ENCODE measurements at places on chromosomes 6 and 20.
A peak's percentile ranks its signal among the peaks of the same experiment; 100 is the strongest.

GRCh38 chr6:67898875-67899274 lies 736.2 kb upstream of the ADGRB3 start:
- no peak for DNase-seq

DNA sequence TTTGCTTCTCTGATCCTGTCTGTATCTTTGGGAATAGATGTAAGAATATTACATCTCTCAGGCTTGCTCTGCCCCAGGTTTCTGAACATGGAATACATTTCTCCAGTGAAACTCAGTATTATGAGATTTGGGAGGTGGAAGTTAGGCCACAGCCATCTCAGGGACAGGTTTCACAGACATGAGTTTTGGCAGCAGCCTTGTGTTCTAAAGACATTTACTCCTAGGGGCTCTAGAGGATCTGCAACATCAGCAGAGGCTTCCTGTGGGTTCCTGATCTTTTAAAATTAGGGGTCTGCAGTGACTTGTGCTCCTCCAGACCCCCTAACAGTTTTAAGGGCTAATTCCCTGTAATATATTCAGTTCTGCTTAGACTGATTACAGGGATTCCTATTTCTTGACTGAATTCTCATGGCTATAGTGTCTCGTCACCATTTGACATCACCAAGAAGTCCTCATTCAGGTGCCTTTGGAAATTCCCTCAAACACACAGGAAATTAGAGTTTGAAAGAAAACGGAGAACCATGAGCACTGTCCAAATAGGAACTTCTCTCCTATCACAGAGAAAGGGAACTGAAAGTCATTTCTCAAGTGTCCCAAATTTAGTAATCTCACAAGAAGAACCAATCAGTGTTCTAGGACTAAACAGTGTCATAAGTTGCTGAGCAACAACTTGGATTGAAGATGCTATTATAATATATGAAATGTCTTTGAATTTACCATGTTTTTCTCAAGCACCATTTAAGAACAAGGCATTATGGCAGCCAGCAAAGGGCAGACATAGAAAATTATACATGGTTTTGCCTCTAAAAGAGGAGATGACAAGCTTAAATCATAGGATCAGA lies 2.5 kb upstream of the HLA-DRA start:
- DNase-seq, result peak; percentile 10

DNA sequence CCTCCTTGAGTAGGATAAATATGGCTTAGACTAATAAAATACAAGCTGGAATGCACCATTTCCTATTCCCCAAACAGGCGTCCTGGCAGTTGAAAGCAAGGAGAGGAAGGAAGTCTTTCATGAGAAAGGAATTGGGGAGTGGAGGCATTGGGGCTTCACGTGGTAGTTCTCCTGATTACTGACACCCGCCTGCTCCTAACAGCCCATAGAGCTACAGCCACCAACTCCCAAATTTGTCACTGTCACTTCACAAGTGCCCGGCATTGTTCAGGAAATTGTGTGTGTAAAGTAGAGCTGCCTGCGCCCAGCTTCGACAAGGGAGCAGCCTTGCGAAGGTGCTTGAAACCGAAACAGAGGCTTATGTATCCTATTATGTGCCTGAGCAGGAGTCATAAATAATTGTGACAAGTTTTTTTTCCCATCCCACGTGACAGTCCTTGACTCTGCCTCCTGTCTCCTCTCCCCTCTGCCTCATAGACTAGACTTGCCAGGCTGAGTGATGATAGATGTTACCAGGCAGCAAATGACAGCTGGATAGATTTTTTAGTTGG lies 301.7 kb upstream of the ZFP64 start:
- peak; percentile 54 for DNase-seq

DNA sequence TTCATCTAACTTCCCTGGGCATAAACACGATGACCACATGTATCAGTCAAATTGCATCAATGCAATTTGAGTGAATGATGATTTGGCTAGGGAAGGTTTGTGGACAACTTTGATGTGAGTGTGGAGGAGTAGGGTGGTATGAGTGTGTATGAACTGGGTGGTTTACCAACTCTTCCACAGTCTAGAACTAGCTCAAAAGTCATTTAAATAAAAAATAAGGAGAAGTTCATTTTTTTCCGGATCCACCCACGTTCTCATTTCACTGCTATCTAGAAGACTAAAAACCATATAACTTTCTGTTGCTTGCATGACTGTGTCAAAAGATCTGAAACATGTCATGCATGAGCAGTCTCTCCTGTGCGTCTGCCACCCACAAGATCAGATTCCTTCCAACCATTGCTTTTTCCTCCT lies 23.6 kb downstream of the SLC35D3 start:
- DNase-seq, result no peak

DNA sequence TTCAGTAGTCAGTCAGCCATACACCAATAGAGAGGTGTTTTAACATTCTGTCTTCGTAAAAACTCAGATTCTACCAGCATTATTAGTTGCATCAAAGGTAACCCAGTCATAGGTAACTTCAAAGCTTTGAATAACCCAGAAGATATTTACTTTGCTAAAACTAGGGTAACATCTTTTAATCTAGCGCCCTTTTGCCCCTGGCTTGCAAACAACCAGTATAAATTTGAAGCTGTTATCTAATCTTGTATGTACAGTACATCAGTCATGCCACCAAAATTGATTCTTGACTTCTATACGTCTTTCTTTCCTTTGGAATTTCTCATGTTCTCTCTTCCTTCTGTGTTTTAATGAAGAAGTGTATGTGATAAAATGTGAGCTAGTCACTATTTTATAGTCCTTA lies 109.3 kb downstream of the LIN28B start:
- DNase-seq, result no peak

GRCh38 chr6:3439961-3440360 lies 16.9 kb downstream of the SLC22A23 start:
- DNase-seq, result no peak

DNA sequence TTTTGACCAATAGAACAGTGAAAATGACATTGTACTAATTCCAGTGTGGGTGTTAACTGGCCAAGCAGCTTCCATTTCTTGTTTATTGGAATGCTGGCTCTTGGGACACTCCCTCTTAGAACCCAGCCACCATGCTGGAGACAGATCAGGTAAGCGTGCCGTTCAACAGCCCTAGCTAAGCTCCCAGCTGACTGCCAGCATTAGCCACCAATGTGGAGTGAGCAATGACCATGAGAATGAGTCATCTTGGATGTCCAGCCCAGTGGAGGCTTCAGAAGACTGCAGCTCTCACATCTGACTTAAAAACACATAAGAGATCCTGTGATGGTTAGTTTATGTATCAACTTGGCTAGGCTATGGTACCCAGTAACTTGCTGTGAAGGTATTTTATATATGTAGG lies 3.0 kb upstream of the LINC00237 start:
- peak; percentile 27 for DNase-seq

DNA sequence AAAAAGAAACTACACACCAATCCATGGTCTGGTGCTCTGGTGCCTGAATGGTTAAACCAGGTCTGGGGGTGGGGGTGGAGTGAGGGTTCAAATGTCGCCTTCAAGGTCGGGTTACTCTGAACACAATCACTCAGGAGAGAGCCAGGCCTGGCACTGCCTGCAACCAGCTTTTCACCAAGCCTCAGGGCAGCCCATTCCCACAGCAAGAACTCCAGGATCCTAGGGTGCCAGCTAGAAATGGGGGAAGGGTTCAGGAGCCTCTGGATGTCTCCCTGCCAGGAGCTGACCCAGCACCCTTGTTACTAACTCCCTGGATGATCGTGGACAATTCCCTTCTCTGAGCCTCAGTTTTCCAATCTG lies 6.7 kb downstream of the SDC4 start:
- DNase-seq, result no peak

DNA sequence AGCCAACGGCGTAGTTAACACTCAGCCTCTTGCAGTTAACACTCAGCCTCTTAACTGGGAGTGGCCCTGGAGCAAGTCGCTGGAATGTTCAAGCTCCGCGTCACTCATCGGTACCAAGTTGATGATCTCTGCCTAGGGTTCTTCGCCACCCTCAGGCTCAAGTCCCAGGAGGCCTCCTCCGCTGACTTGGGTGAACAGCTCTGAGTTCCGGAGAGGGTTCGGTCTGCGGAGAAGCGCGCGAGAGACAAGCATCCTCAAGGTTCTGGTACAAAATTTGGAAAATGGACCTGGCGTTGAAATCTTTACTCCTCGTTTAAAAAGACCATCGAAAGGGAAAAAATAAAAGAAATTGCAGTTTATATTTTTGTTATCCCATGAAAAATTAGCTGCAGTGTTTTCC lies 876 bp upstream of the DSP start:
- no peak for DNase-seq

- DNase-seq, result no peak
These were observed 110.5 kb downstream of the B3GAT2 start for GRCh38 chr6:70846207-70846835.

GRCh38 chr20:2820896-2821869 lies 5.0 kb downstream of the TMEM239 start:
- DNase-seq, result no peak

DNA sequence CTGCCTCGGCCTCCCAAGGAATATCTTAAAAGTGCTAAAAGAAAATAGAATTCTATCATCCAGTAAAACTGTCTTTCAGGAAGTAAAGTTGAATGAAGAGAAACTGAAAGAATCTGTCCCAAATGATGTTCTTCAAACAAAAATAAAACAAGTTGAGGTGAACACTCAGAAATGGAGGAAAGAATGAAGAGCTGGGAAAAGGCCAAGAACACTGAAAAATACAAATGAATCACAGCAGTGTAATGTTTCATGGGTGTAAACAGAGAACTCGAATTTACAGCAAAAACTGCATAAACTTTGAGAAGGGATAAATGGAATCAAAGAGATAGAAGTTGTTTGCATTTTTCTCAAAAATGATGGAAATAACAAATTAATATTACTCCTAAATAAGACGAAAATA lies 317.3 kb downstream of the TAF4 start:
- no peak for DNase-seq

DNA sequence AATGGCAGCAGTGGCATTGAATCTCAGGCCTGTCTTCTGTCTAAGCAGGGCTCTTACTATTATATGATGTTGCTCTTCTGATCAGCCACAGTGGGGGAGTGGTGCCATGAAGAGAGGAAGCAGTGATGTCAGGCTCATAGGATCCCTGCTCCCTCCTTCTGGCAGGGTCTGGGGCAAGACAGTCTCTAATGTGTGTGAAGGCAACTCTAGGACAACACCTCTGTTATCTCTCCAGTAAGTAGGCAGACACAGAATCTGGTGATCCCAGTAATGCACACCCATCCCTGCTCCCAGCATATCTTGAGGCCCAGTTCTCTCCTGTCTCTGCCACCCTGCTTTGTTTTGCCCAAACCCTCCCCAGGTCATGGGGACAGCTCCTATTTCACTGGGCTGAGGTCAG lies 8.8 kb downstream of the C20orf202 start:
- DNase-seq, result peak; percentile 7

- DNase-seq, result no peak
These were observed 11.8 kb upstream of the HBS1L start for GRCh38 chr6:135066397-135066796.

GRCh38 chr20:37160683-37161082 lies 18.4 kb upstream of the RPN2 start:
- no peak for DNase-seq

DNA sequence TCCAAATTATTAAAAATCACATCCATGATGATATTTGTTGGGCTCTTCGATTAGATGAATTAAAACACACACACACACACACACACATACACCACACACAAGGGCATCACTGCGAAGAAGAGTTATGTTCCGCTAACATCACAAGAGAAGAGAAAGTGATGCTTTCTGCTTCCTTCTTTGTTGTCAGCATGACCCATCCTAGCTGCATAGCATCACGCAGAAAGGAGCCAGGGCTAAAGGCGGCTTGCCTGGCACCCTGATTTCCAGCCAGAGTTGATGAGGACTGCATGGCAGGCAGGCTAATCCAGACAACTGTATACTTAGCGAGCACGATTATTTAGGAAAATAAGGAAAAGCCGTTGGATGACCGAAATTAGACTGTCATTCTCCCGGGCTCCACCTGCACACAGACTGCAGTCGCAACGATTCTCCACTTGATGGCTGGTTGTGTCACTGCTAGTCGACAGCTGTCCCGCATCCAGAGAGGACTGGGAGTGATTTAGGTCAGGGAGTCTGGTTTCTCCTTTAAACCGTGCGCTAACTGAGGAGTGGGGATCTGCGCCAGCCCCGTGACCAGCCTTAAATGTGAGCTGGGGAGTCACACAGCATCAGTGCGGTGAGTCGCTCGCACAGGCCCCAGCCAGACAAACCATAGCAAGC lies 70.6 kb upstream of the SOX4 start:
- no peak for DNase-seq

GRCh38 chr6:11494786-11495564 lies 42.6 kb upstream of the TMEM170B start:
- DNase-seq, result no peak

DNA sequence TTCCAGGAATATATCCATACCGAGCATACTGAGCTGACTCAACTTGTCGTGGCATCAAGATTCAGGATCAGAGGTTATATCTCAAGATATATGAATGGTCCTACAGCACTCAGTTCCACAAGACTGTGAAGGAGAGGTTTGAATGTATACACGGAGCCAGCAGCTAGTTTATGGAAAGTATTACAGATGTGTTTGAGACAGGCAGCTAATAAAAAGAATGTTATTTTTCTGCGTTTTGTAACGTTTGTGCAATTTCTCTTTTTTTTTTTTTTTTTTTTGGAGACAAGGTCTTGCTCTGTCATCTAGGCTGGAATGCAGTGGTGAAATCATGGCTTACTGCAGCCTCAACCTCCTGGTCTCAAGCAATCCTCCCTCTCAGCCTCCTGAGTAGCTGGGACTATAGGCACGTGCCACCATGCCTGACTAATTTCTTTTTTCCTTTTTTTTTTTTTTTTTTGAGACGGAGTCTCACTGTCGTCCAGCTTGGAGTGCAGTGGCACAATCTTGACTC lies 3.4 kb upstream of the FAM110A start:
- DNase-seq, result peak; percentile 74

- no peak for DNase-seq
These were observed 51.8 kb upstream of the AFDN start for GRCh38 chr6:167774881-167775280.

- DNase-seq, result peak; percentile 13
These were observed 121.2 kb upstream of the SASH1 start for GRCh38 chr6:148221196-148221979.

DNA sequence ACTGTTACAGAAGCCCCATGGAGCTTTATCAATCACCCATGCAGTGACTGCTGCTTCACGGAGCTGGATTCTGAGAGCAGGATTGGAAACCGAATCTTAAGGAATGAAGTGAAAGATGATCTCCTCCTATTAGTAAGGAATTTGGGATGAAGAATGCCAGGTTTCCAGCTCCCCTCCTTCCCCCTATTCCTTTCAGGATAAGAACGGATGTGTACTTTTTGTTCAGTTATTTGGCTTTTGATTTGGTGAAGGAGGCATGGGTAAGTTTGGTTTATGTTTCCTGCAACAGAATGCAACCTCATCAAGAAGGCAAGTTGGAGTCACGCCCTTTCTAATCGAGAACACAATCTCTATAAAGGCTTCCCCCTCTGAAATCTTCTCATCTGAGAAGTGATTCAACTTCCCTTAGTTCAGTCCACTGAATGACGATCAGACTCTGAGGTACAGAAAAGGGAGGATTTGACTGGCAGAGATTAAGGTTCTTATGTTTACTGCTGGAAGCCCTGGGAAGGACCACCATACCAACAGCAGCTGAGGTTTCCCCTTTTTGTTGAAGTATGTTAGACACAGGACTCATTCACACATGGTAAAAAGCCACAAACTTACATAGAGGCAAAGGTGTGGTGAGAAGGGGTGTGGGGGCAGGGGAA lies 5.5 kb downstream of the ELMO2 start:
- DNase-seq, result peak; percentile 71

- no peak for DNase-seq
These were observed 28.3 kb upstream of the NHSL1 start for GRCh38 chr6:138527411-138528088.

All from ELR (cell line).